ENCODE measurements at places on chromosomes 3 and 15.

GRCh38 chr3:13079051-13079450 is 5.8 kb upstream of the IQSEC1 start:
- no peak for DNase-seq

GRCh38 chr15:99019558-99020540 is 12.3 kb upstream of the PGPEP1L start:
- no peak for DNase-seq

- no peak for DNase-seq
Observed at GRCh38 chr15:40439461-40439959, 1.2 kb upstream of the BAHD1 start.

DNA sequence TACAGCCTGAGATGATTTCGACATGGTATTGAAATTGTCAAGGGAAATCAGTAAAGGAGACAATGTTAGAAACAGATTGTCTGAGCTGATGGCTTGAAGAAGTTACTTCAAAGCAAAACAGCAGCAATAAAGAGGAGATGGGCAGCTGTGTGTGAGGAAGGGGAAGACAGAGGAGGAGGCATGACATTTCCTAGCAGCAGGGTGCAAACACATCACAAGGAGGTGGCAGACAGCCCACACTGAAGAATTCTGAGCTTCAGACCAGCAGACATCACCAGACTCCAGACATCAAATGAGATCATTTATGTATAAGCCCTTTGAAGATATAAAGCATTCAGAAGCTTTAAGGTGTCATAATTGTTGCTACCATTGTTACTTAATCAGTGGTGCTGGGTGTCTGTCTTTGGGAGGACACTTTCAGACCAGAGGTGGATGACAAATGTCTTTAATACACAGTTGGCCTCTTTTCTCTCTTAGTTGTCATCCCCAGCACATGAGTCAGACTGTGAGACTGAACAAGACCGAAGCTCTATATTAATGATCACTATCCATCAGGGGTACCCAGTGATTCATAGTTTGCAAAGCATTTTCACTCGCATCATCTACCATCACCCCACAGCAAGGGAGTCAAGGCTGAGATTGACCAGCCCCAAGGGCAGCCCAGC is 203.9 kb downstream of the MINAR1 start:
- DNase-seq: no peak

DNA sequence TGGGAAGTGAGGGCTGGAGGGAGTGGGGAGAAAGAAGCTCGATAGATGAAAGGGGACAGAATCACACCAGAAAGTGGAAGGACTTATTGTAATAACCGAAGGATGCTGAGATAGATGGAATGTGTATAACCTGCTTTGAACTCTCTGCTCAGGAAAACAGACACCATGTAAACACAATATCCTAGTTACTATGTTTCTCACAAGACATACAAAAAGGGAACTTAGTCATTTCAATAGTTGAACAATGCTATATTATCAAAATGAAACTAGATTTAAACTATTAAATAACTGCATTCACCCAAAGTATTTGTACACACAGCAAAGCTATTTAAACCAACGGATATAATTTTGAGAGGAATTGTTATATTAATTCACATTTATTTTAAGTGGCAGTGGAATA is 108.3 kb upstream of the GADL1 start:
- DNase-seq: no peak

GRCh38 chr3:112472691-112473090 is 26.6 kb downstream of the BTLA start:
- DNase-seq: no peak

DNA sequence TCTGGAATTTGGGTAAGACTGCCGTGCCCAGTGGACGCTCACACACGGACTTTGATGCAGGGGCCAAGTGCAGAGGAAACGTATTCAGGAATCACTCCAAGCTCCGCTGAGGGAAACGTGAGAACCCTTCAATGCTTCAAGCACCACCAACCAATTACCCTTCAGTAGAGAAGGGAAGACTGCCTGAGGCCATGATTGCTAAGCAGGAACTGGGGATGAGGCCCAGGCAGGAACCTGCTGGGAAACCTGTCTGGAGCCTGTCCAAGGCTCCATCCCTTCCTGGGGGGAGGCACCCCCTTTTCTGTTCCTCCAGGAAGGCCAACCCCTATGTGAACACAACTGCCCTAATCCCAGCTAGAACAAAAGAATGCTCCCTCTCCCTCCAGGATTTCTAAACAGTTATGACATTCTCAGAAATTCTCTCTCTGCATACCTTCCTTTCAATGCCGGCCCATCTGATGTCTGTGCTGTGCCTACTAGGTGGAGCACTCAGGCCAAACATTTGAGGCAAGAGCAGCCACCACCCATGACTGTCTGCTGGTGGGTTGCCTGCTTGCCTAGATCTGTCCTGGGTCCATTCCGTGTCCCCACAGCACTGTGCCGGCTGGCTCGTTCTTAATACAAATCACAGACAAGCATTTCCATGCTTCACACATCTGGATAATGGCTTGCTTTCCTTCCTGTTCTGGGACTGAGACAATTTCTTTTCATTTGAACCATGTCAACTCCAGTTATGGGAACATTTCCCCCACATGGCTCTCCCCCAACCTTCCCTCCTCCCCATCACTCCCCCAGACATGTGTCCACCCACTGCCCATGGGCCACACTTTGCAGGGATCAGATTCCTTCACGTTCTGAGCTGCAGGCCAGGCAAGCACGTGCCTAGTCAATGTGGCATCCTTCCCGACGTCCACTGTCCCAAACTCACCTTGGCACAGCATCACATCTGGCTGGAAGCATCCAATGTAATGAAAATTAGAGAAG is 149.4 kb downstream of the ADAMTS17 start:
- no peak for DNase-seq

GRCh38 chr3:127888156-127888555 is 26.9 kb upstream of the KBTBD12 start:
- DNase-seq: no peak

DNA sequence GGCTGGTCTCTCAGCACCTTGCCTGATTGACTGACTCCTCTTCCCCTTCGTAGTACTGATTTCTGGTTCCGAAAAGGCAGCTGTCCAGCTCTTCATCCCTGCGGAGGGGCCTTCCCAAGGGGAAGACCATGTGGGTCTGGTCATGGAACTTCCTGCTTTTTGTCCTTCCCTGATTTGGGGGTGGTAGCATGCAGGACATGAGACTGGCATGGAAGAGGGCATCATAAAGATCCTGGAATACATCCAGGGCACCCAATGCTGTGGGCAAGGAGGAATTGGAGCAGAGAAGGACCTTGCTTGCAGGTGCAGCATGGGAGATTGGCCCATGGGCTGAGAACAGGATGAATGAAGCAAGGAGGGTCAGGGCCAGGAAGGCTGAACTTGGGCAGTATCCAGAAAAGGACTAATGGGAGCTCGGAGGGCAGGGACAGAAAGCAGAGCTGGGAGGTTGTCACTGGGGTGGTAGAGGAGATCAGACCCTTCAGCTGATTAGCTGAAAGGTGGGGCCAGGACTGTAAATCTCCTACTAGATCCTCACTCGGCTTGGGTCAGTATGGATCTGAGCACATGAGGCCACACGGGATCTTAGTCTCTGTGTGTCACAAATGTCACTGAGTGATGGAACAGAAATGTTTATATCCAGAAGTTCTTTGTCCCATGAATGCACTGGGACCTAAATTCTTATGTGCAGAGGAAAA is 59.5 kb downstream of the AMOTL2 start:
- no peak for DNase-seq

DNA sequence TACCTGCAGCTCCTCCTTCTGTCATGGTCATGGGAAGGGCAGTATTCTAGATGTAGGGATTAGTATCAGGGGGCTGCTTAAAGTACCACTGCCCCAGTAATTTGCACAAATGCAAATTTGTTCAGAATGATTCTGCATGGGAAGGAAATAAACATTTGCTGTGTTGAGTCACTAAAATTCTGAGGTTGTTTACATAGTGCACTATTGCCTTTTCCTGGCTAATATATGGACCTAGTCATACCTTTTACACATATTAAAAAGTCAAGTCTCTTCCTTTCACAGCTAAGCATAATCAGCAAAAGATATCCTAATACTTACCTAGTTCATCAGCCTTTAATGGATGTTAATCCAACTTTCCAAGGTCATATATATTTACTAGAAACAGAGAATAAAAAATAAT is 746.4 kb upstream of the NR2F2 start:
- no peak for DNase-seq

GRCh38 chr3:188979248-188979647 is 192.5 kb upstream of the TPRG1 start:
- DNase-seq: no peak

- DNase-seq: no peak
Observed at GRCh38 chr3:143881095-143881494, 32.8 kb upstream of the SLC9A9 start.

DNA sequence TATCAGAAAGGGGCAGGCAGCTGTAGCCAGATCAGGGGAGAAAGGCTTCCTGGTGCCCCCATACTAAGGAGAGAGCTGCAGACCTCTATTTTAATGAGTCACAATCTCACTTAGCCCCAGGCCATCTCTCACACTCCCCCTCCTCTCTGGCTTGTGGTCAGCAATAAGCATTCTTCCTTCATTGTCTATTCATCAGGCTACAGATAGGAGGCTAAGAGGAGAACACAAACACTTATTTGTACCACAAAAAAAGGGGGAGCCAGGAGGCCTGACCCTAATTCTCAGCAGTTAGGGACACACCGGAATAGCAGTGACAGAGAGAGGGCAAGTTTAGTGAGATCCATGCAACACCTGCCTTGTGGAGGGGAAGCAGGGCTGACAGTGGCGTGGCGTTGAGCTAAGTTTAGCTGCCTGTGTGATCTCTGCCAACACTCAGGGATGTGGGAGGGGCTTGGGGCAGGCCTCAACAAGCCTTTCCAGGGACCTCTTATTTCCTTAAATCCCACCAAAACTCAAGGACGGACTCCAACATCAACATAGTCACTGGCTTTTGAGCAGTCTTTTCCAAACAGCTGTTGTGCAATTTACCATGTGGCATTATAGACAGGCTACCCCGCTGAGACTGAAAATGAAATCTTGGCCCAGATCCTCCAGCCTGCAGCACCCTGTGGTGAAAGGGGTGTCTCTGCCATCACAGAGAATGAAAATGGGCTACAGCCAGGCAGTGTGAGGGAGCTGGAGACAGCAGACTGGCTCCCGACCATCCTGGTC is 191.9 kb upstream of the TSC22D2 start:
- DNase-seq: no peak

GRCh38 chr3:114439284-114439683 is 145.5 kb downstream of the TIGIT start:
- no peak for DNase-seq

- no peak for DNase-seq
Observed at GRCh38 chr15:67613708-67614107, 71.2 kb downstream of the MAP2K5 start.

GRCh38 chr3:40043444-40043755 is 234.0 kb downstream of the MYRIP start:
- DNase-seq: no peak

- DNase-seq: no peak
Observed at GRCh38 chr3:58215317-58216025, 4.7 kb upstream of the DNASE1L3 start.

- DNase-seq: no peak
Observed at GRCh38 chr3:4898454-4899313, 80.6 kb upstream of the BHLHE40 start.

GRCh38 chr15:80478075-80478474 is 73.9 kb downstream of the ARNT2 start:
- no peak for DNase-seq

DNA sequence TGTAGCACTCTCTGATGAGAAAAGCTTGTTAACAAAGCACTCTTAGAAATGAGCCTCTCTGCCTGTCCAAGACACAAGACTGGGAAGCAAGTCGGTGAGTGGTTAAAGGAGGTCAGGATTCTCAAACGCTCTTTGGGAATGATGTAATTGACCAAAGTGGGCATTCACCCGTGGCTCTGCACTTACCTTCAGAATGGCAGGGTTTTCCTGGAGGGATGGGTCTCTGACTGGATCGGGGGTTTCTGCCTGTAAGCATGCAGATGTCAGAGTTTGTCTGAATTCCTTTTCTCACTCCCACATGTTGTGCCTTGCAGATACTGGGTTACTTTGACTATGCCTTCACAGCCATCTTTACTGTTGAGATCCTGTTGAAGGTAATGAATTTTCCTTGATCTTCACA is 106.3 kb downstream of the CHDH start:
- DNase-seq: no peak

DNA sequence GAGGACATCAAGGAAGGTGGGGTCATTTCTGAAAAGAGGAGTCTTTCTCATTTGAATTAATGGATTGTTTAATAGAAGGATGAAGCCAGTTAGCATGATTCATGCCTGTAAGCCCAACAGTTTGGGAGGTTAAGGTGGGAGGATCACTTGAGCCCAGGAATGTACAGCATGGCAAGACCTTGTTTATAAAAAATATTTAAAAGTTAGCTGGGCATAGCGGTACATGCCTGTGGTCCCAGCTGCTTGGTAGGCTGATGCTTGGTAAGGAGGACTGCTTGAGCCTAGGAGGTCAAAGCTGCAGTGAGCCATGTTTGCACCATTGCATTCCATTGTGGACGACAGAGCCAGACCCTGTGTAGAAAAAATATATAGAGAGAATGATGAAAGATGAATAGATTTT is 165.5 kb downstream of the ALCAM start:
- no peak for DNase-seq

DNA sequence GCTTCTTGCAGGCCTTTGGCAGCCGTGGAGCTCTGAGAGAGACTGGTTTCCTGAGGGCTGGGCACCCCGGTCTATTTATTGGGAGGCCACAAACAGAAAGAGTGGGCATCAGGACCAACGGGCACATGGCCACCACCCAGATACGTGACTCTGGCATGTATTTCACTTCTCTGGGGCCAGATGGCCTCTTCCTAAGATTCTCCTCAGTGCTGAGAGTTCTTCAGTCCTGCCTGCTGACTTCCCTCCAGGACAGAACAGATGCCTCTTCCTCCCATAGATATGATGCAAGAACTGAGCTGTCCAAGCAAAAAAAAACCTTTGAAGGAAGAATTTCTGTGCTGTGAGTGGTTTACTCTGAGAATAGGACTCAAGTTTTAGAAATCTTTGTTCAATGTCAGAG is 107.7 kb downstream of the IGF2BP2 start:
- DNase-seq: no peak

GRCh38 chr15:25055356-25056068 is 100.7 kb downstream of the SNRPN start:
- no peak for DNase-seq

DNA sequence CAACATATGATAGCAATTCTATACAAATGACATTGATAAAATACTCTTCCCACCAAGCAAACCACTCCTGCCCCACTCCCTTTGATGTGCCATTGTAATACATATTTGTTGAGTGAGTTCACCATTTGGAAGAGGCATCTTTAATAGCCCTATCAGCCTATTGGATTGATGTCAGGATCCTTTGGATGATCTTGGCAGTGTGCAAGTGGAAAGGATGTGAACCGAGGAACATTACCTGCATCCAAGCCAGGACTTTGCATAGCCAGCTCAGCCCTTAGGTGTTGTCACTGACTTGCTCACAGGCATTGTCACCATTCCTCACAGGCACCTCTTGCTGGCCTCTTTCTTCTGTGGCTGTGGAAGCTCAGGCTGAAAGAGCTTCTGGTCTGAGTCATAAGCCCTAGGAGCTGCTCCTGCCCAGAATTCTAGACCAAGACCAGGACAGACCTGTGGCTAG is 16.5 kb upstream of the TIMP4 start:
- DNase-seq: no peak
